ENCODE measurements at places on chromosomes 4 and X.

GRCh38 chr4:83150653-83151330, 36.3 kb upstream of the PLAC8 start:
- no peak for DNase-seq

DNA sequence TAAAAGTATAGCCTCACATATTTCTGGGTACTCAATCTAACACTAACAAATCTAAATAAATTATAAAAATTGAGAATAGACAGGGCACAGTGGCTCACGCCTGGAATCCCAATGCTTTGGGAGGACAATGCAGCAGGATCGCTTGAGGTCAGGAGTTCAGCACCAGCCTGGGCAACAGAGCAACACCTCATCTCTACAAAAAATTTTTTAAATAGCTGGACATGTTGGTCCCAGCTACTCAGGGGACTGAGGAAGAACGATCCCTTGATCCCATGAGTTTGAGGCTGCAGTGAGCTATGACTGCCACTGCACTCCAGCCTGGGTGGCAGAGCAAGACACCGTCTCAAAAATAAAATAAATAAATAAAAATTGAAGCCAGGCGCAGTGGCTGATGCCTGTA, 192.7 kb downstream of the LRBA start:
- DNase-seq = no peak

DNA sequence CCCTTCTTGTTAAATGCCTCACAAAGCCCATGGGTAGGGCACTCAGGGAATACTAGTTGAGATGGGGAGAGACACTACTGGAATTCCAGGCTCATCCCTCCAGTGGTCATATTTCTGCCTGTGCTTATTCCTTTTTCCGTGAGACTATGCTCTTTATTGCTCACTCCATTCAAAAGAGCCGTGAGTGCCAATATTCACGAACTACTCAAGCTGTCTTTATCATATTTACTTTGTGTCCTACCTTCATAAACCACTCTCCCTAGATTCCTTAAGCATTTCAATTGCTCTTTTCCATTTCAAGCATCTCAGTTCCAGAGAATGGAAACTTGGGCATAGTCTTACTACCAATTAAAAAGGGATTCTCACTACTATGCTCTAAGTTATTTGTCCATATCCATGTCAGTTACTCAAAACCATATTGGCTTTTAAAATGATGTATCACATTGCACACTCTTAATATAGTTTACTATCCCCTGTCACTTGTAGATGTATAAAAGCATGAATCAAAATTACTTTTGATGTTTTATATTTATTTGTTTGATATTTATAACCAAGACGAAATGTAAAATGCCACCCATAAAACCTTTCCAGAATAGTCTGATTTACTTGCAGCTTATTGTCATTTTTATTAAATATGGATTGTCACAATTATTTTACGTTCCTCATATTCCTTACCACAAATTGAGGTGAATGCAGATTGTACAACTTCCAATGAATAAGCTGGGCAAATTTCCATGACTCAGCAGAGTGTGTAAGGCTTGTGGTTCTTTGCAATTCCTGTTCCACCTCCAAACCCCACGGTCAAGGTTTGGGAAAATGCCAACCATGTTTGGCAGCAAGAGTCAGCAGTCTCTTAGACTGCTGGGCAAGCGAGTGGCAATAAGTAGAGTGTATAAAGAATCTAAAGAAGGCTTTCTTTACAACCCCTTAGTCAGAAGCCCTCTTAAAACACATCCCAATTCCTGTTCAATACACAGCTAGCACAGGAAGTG, 24.4 kb downstream of the ENOX2 start:
- DNase-seq = no peak

DNA sequence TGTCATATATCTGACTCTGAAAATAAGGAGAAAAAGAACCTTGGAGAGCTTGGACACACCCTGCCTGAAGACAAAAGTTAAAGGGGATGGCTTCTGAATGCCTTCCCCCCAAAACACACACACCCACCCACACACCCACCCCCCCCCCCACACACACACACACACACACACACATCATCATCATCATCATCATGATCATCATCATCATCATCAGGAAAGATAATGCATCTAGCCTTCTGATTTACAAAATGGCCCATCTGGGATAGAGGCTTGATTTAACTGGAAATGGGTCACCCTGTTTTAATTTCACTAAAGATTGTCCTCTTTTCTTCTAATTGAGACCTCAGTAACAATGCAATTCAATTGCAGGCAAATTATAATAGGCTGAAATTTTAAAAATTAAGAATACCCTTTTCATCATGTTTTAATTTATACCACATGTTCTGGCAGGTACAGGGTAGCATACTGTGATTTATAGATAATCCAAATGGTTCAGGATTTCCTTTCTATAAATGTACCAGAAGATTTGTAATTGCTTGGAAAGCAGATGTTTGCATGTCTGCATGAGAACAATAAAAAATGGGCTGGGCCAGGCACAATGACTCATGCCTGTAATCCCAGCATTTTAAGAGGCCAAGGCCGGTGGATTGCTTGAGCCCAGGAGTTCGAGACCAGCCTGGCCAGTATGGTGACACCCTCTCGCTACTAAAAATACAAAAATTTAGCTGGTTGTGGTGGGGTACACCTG, 56.5 kb downstream of the TRIM2 start:
- no peak for DNase-seq

DNA sequence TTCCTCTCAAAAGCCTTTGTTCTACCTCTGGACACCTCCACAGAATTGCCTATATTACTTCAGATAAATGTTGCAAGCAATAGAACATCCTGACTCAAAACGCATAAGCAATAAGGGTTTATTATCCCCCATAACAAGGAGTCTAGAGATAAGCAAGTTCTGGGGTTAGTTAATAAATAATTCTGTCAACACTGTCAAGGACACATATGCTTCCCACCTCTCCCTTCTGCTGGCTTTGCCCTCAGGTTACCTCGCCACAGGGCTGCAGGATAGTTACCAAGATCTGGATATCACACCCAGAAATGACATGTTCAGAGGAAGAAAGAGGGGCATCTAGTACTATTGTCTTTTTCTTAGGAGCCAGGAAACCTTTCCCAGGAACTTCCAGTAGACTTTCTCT, 14.0 kb upstream of the DUSP21 start:
- no peak for DNase-seq

GRCh38 chr4:175813821-175814220, 1.8 kb upstream of the GPM6A start:
- no peak for DNase-seq

- DNase-seq = no peak
These were observed 29.5 kb downstream of the FHDC1 start for GRCh38 chr4:152965611-152966010.

GRCh38 chrX:107691024-107691448, 62.7 kb downstream of the PRPS1 start:
- DNase-seq = no peak

GRCh38 chrX:119870626-119871131, 854 bp downstream of the RNF113A start:
- DNase-seq = no peak

- no peak for DNase-seq
These were observed 40.2 kb downstream of the SH3KBP1 start for GRCh38 chrX:19846995-19847790.

DNA sequence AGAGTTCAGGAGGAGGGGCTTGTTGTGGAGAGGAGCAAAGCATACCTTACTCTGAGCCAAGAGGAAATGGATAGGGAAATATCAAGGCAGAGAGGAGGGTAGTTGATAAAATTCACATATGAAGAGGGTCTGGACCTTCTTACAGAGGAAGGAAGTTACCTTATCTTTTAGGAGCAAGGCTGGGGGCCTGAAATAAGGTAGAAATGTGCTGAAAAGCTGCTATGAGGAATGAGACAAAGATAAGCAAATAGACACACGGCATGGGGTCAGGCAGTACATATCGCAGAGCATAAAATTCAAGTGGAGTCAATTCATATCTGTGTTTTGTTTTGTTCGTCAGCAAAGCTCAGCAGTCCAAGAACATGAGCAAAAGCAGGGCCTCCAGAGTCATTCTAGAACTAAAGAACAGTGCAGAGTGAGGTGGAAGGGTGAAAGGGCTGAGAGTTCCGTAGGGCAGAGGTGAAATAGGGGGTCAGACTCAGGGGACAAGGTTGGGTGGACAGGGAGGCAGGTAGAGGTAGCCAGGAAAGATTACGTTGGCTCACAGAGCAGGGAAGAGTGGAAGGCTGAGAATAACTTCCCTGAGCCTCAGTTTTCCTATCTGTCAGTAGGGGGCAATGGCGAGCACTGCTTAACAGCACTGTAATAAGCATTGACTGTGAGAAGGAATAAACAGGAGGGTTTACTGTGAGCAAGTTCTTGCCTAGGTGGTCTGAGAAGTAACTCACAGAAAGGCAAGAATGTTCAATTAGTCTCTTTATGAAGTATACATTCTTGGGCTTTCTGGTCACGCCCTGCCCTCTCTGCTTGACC, 9.2 kb downstream of the VSIG4 start:
- no peak for DNase-seq

GRCh38 chr4:99808260-99808857, 8.3 kb upstream of the DAPP1 start:
- peak; percentile 10 for DNase-seq

- no peak for DNase-seq
These were observed 164.7 kb downstream of the PCDH18 start for GRCh38 chr4:137367620-137368019.

DNA sequence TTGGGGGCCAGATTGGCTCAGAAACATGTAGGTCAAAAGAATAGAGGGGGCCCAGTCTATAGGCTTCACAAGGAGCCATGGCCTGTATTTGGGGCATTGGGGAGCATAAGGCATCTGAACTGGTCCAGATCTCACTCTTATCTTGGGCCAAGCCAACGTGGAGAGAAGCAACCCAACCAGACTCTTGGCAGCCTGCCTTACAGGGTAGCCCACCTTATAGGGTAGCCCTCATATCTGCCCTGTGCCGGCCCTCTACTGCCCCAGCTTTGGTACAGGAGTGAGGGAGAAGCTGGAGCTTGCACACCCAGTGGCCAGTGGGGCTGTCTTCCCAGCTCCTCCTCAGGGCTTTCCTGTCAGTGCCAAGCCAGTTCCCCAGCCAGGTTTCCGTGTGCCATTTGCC, 142.2 kb downstream of the AMMECR1 start:
- DNase-seq = no peak

GRCh38 chr4:77652237-77652897, 46.7 kb downstream of the CXCL13 start:
- no peak for DNase-seq

GRCh38 chrX:153728095-153728494, 3.4 kb downstream of the ABCD1 start:
- no peak for DNase-seq

DNA sequence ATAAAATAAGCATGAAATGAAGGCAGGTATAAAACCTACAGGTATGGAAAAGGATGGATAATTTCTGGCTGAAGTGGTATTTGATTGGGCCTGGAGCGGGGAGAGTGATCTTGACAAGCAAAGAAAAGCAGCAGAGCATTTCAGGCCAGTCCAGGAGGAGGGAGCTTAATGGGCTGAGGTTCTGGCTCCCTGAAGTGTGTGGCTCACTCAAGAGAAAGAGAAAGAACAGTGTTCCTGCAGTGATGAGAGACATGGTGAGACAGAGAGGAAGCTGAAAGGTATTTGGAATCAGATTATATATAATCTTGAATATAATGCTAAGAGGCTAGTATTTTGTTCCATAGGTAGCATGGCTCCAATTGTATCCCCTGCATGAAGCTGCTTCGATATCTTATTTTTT, 153.5 kb downstream of the MGST2 start:
- DNase-seq = no peak

DNA sequence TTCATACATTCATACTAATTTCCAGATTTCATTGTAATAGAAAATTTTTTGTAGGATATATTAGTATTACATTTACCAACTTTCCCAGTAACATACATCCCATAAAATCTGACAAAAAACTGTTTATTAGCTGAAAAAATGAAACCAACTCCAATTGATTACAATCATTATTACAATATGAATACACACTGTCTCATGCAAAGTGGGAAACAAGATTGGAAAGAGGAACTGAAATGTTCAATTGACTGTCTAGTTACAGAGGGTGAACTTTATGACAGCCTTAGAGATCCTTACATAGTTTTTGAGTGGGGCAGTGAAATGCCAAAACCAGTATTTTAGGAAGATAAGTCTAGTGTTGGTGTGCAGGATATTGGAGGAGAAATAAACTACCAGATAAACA, 2.3 kb upstream of the AMBN start:
- no peak for DNase-seq

DNA sequence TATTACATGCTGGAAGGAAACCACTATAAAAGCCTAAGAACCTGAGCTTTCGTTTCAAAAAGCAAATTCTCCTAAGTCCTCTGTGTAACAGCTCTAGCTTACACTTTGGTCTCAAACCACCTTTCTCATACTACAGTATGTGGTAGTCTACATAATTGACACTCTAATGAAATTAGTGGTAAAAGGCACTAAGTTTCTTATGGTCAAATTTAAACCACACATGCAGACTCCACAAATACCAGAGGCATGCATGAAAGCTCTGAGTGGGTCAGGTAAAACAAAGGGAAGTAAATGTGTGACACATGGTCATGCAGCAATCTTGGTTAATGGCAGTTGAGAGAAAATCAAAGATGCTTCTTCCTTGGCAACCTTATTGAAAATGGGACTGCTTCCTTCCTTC, 187.8 kb downstream of the CCNG2 start:
- no peak for DNase-seq
